ENCODE measurements at places on chromosomes 7 and 10.

GRCh38 chr10:110167149-110167548, 40.3 kb upstream of the MXI1 start:
- no peak for DNase-seq

- peak; percentile 12 for DNase-seq
Measured at GRCh38 chr7:102236592-102237287, 49.9 kb upstream of the SH2B2 start.

DNA sequence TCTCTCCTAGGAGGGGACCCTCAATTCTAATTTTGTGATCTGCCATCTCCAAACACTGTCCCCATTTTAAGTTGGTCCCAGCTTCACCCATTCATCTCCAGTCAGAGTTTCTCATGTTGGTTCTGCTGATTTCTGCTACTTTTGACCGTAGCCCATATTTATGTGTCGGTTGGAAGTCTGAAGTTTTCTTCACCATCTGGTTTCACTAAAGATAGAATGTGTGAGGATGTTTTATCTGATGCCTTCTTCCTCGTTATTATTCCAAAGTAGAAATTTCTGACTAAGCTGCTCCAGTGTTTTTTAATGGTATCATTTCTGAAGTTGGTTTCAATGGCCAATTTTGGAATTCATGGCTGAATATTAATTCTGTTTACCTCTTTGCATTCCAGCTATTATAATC, 21.3 kb upstream of the IFIT2 start:
- no peak for DNase-seq

GRCh38 chr7:130821864-130822263, 87.9 kb upstream of the KLF14 start:
- no peak for DNase-seq

- DNase-seq = no peak
Measured at GRCh38 chr10:682931-683447, 6.5 kb downstream of the DIP2C start.

DNA sequence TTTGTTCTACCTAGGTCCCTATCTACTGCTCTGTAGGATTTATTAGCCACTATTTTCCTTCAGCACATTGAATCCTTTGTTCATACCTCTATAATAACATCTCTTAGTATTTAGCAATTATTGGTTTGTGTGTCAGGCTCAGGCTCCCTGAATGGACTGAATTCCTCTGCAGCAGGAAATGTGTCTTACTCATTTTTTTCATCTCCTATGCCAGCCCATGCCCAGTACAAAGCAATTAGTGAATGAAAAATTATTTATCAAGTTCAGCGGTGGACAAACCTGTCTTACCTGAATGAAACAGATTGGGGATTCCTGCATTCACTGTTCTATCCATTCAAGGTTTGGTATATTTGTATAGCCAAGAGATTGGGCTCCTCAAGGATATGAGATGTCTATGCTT, 53.7 kb downstream of the C1GALT1 start:
- DNase-seq = no peak

- DNase-seq = no peak
Measured at GRCh38 chr7:85065888-85066485, 120.9 kb downstream of the SEMA3D start.

DNA sequence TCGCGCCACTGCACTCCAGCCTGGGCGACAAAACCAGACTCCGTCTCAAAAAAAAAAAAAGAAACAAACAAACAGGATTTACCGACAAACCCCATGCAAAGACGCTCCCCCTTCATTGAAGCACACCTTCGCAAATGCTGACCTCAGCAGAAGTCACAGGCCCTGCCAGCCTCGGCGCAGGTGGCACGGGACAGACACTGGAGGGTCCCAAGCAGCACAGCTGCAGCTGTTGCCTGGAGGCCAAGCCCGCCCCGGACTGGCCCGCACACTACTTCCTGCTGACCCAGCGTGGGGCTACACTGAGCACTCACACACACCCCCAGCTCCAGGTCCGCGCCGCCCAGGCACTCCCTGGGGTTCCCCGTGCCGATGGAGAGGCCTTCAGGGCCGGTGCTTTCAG, 31.2 kb downstream of the SNX8 start:
- no peak for DNase-seq

- no peak for DNase-seq
Measured at GRCh38 chr10:44993226-44993921, 7.3 kb upstream of the ZNF22 start.

- no peak for DNase-seq
Measured at GRCh38 chr10:128982616-128982915, 484.5 kb upstream of the MGMT start.

GRCh38 chr7:26409661-26410547, 118.2 kb downstream of the SNX10 start:
- no peak for DNase-seq

GRCh38 chr10:8312781-8313180, 258.3 kb downstream of the GATA3 start:
- no peak for DNase-seq

GRCh38 chr7:69757981-69758430, 159.7 kb downstream of the AUTS2 start:
- DNase-seq = no peak

- no peak for DNase-seq
Measured at GRCh38 chr10:113347508-113347907, 205.3 kb upstream of the HABP2 start.

DNA sequence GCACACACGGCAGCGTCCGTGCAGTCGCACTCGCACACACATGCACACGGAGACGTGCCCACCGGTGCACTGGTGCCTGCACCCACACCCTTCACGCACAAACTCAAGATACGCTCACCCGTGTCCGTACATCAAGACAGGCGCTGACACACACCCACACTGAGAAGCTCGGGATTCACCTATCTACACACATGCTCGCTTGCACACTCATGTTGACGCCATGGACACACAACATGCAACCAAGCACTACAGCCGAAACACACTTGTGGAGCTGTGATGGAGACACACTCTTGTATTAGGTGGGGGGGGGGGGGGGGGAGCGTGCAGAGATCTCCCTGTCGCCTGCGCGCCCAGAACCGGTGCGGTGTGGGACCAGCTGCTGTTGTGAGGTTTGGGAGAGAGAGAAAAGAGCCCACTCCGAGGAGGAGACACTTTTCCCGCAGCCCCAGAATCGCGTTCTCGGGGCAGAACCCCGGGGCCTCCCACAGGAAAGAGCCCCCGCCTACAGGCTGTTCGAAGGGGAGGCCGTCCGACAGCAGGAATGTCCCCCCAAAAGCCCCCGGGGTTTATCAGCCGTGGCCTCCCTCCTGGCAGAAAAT, 605 bp upstream of the NFKB2 start:
- DNase-seq = no peak
